ENCODE measurements at places on chromosomes 3 and 15. TPM values are rescaled to one million over a fixed set of nuclear protein-coding genes. Genes with fewer than 3 reads are reported as not detected.

KATNBL1 gene
- 50.5 TPM for total RNA-seq

GRCh38 chr3:138184994-138185393, 2.1 kb upstream of the ARMC8 start:
- DNase-seq = peak; percentile 13

FOXL2 gene
- not detected for total RNA-seq

DNA sequence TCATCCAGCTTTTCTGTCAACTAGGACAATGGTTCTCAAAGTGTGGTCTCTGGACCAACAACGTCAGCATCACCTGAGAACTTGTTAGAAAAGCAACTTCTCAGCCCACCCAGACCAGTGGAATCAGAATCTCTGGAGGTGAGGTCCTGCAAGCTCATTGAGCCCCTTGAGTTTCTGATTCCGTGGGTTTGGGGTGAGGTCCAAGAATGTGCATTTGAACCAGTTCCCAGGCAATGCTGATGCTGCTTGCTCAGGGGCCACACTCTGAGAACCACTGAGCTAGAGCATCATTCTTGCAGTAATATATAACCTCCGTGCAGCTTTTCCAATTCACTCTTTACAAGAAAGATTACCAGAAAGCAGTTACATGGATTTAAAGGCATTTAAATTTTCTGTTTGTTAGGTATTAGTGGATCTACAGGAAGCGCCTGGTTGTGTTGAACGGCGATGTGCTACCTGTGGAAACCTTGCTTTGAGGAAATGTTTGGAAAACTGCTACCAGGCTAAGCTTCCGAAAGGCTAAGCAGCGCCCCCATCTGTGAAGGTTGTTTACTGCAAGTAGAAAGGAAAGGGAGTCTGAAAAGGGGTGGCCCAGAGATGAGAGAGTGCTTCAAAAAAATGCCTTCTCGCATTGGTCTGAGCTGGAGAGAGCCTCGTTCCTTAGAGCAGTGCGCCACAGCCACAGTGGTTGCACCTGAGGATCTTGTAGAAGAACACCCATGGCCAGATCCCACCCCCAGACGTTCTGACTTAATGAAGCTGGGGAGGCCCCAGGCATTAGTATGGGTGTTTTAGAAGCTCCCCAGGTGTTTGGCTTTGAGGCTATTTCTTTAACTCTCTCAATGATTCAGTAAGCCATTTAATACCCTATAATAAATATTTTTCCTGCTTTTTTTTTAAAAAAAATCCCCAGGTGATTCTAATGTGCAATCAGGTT, 50.0 kb downstream of the RLBP1 start:
- peak; percentile 36 for DNase-seq

DNA sequence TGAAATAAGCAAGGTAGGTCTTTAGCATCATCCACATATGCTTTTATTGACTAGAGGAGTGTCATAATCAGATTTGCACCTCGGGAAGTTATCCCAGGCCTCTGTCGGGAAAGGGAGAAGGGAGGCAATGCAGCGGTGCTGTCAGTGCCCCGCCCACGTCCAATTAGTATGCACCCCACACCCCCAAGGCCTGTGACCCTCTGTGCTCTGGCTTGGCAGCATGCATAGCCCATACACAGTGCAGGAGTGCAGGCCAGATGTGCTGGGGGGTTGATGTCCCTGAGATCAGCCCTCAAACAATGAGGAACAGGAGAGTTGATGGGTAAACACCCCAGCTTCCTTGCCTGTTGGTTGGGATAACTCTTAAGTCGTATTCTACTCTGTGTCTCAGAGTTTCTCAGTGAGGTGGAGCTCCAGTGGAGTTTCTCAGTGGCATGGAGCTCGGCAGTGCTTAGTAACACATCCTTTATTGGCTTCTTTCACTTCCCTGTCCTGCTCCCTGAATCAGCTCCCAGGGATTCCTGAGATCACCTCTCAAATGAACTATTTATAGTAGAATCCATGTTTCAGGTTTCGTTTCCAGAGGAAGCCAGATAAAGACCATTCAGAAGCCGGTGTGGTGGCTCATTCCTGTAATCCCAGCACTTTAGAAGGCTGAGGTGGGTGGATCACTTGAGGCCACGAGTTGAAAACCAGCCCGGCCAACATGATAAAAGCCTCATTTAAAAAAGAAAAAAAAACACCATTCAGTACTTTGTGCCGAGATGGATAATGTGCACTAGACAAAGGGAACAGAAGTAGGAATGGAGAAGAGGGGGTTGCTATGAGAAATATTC, 26.7 kb upstream of the NDUFB4 start:
- peak; percentile 32 for DNase-seq

ARNT2 gene
- 14.7 TPM for total RNA-seq

QTRT2 gene
- 15.6 TPM for total RNA-seq

DNA sequence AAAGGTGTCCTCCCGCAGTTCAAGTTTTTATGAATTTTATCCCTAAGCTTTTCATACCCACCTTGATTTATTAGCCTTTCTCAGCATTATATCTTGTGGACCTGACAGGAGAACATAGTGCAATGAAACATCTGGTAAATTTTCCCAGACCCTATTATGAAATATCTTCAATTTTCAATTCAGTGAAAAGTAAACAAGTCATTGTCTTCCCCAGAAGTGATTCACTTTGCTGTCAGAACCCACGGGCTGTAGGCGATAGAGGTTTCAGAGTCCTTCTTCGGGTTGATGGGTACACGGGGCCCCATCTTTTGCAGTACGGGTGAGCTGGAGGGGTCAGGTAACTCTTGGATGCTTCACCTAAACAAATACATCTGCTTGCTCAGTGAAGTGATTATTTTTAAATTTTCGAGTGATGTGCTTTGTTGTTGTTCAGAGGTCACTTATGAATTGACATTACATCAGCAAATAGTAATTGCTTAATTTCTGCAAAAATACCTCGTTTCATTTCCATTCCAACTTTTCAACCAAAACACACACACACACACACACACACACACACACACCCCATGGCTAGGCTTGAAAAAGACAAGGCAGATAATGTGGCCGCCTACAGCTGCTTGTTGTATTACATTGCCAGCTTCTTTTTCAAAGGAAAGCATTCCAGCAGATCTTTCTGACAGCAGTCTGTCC, 102.9 kb downstream of the SEMA6D start:
- peak; percentile 25 for DNase-seq

DNA sequence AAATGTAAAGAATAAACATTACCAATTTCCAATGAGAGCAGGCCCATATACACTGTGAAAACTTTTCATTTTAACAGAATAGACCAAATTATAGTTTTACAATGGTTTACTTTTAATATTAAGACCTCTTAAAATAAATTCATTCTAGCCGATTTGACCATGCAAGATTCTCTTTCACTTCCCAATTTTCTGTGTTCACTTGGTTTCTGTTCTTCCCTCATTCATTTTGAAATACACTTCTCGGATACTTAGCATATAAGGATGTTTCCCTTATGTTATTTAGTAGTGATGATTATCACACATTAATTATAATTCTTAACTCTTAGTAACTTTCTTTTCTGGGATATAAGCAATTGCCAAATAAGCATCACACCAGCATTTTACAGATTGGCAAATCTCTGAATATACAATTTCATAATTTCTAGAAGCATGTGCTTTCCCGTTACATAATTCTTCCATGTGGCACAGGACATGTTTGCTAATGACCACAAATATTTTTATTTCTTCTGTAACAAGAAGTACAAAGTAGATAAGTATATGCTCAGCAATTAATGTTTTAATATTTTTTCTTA, 13.9 kb downstream of the OR5H15 start:
- no peak for DNase-seq

- DNase-seq = no peak
Observed at GRCh38 chr15:36497901-36498300, 81.5 kb upstream of the CDIN1 start.

DOCK3 gene
- under 0.01 TPM for total RNA-seq

ITGA11 gene
- total RNA-seq = 2.5 TPM

DNA sequence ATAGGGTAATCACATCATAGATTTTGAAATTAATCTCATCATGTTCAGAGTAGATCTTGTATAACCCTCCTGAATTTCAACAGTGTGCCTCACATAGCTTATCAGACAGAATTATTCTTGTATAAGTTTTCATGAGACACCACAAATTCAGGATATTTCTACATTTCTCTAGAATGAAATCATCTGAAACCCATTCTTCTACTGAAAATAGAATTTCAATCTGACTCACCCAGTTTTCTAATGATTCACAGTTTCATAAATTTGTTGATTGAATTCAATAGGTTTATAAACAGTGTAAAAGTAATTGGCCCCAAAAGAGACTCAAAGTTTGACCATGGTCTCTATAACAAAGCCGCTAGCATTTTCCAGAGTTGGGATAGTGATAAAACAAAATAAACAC, 1082.6 kb upstream of the EPHA6 start:
- no peak for DNase-seq

- DNase-seq = peak; percentile 74
Observed at GRCh38 chr3:68876112-68876713, 56.1 kb downstream of the TAFA4 start.

C15orf62 gene
- total RNA-seq = under 0.01 TPM

OSBPL10 gene
- total RNA-seq = 9.5 TPM

DNA sequence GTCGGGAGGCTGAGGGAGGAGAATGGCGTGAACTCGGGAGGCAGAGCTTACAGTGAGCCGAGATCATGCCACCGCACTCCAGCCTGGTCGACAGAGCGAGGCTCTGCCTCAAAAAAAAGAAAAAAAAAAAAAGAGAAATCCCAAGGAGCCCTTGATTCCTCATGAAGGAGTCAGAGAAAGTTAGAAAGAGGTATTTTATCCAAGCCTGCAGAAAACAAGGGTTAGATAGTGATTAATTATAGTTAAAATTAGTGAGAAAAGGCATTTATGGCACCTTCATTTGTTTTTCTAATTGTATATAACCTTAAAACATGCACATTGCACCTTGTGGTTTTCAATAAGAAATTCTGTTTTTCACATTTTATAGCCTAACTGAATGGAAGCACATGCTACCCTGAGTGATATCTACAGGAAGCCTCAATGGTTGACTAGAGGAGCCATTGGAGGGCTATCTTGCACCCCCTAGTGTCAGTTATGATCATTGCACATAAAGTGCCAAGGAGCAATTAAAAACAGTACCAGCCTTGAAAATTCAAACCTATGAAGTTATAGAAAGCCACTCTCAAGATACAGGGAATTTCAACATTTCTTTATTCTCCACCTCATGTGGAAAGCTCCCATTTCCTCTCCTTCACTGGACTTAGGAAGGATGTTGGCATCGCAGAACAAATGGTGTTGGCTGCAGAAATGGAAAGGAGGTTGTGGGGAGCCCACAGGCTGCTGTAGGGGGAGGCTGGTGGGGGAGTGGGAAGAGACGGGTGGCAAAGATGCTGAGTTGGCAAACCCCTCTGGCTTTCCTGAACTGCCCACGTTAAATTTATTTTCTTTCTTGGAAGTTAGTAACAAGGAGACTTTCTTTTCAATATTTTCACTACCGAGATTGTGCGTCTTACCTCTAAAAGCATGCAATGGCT, 48.5 kb downstream of the ITGA11 start:
- peak; percentile 31 for DNase-seq

- no peak for DNase-seq
Observed at GRCh38 chr3:187265461-187265955, 26.0 kb downstream of the MASP1 start.

GRCh38 chr3:57943525-57944495, 64.4 kb upstream of the FLNB start:
- DNase-seq = no peak

GRCh38 chr3:147090461-147090860, 315.9 kb downstream of the ZIC4 start:
- DNase-seq = peak; percentile 25

- peak; percentile 21 for DNase-seq
Observed at GRCh38 chr3:126256251-126256650, 75.9 kb upstream of the ALDH1L1 start.

ARL14 gene
- total RNA-seq = 0.18 TPM

CISH gene
- 0.90 TPM for total RNA-seq

- DNase-seq = no peak
Observed at GRCh38 chr15:79376383-79376782, 55.8 kb upstream of the MINAR1 start.

GRCh38 chr3:13860001-13860400, 19.9 kb downstream of the WNT7A start:
- DNase-seq = no peak

DNA sequence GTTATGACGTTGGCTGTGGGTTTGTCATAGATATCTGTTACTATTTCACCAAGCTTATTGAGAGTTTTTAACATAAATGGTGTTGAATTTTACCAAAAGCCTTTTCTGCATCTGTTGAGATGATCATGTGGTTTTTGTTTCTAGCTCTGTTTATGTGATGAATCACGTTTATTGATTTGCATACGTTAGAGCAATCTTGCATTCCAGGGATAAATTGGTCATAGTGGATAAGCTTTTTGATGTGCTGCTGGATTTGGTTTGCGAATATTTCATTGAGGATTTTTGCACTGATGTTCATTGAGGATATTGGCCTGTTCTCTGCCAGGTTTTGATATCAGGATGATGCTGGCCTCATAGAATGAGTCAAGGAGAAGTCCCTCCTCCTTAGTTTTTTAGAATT, 117.8 kb downstream of the DOCK3 start:
- DNase-seq = no peak

DNA sequence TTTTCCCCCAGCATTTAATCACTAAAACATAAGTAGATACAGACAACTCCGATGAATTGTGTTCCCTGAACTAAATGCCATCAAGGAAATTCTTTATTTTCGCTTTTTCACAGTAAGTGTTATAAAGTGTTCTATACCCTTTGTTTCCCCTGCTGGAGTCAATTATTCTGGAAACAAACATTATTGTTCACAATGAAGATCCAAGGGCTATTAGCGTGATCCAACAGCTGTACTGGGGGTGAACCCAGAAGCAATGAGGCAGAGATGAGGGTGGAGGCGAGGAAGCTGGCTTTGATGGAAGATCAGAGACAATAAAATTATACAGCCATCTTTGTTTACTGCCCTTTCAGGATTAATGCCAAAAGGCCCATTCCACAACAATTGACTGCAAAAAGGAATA, 250.3 kb upstream of the IGF1R start:
- no peak for DNase-seq

RHOV gene
- not detected for total RNA-seq

CACNA1D gene
- total RNA-seq = under 0.01 TPM

DNA sequence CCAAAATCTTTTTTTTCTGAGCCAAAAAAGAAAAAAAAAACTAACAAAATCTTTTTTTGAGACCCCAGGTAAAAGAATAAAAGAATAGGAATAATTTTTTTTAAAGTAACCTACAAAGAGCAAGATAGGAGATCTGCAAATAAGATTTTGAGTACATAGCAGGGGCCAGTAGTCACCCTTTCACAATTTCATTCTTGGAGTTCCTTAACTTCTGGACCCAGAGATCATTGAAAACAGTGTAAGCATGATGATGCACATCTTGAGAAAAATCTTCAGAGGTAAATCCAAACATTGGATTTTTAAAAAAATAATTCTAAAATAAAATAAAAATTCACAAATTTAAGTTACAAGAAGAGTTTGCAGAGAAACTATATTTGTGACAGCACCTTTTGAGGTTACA, 18.8 kb downstream of the TFRC start:
- peak; percentile 68 for DNase-seq

STRIT1 gene
- total RNA-seq = not detected

GOLGA6L7 gene
- not detected for total RNA-seq
